ENCODE measurements at places on chromosomes 1 and 21.

GRCh38 chr1:39129514-39129913, 75.0 kb upstream of the MACF1 start:
- DNase-seq: no peak

GRCh38 chr1:171794085-171794484, 12.6 kb downstream of the METTL13 start:
- DNase-seq: no peak

GRCh38 chr1:211237579-211237978, 21.6 kb upstream of the RCOR3 start:
- DNase-seq: no peak

GRCh38 chr1:89953131-89953626, 41.7 kb upstream of the ZNF326 start:
- peak; percentile 71 for DNase-seq

- DNase-seq: no peak
These were observed 177.0 kb downstream of the EIF4G3 start for GRCh38 chr1:20999525-21000244.

GRCh38 chr21:41567901-41568510, 60.0 kb upstream of the TMPRSS2 start:
- DNase-seq: no peak

DNA sequence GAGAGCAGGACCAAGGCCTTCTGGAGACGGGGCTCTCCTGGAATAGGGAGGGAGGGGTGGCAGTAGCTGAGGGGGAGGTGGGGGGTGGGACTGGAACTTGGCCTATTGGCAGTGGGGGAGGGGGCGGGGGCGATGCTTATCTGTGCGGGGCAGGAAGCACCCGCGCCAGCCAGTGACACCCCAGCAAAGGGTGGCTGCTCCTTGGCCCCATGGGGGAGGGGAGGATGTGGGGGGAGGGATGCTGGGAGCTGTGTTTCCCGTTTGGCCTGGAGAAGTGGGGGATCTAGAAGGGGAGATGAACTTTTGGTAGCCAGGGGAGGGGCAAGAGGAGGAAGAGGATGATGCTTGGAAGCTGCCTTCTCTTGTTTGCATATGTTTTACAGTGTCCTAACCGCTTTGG, 11.0 kb downstream of the ZBTB7B start:
- DNase-seq: no peak

- no peak for DNase-seq
These were observed 131.5 kb upstream of the LMO4 start for GRCh38 chr1:87197156-87197555.

- DNase-seq: no peak
These were observed 17.7 kb downstream of the ECE1 start for GRCh38 chr1:21272540-21272939.

- DNase-seq: no peak
These were observed 143.5 kb downstream of the ASTN1 start for GRCh38 chr1:177020851-177021589.

GRCh38 chr1:181056560-181056959, 22.8 kb downstream of the MR1 start:
- no peak for DNase-seq

DNA sequence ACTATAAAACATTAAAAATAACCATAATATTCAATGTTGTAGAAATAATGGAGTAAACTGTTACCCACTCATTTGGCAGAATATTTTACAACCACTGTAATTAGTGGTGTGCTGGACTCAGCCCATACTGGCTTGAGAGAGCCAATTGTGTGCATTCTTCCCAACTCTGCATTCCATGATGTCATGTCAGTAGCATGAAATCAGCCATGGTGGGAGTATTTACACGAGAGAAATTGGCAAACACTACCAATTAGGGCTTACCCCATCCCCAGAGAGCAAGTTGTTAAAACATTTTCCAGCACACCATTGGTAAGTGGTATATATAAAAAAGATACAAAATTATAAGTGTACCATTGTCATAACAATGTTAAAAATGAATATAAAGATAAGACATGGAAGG, 19.1 kb upstream of the QSOX1 start:
- no peak for DNase-seq

- no peak for DNase-seq
These were observed 2.4 kb upstream of the ABL2 start for GRCh38 chr1:179231923-179232322.

GRCh38 chr1:58006421-58007046, 540.0 kb downstream of the OMA1 start:
- DNase-seq: no peak

GRCh38 chr21:44550807-44551206, 498 bp downstream of the KRTAP10-2 start:
- DNase-seq: no peak

DNA sequence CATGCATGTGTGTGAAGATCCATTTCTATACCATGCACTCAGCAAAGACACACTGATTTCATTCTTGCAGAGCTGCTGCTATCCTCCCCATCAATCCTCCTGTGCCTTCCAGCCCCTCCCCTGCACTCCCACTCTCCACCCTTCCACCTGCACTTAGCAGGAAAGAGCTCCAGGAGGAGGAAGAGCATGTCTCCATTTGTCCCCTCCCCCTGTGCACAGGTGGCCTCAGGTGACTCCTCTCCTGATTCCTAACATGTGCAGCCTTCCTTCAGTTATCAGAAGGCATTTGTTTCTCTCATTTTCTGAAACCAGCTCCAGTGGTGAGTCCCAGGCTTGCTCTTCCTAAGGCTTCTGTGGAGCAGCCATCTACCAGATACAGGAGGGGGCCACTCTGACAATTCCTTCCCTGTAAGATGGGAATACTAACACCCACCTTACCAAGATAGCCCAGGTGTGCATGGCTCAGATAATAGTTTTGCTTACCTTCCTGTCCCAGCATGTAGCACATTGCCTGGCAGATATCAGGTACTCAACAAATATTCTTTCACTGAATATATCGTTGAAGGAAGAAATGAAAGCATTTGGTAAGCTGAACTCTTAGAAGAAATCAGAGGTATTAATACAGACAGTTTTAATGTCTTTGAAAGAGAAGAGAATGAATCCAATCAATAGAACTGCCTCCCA, 21.9 kb upstream of the FAM3B start:
- no peak for DNase-seq

GRCh38 chr1:53710584-53710983, 28.4 kb downstream of the GLIS1 start:
- no peak for DNase-seq

GRCh38 chr1:214264196-214264595, 16.8 kb upstream of the SMYD2 start:
- no peak for DNase-seq

- DNase-seq: no peak
These were observed 867.8 kb upstream of the ADGRL4 start for GRCh38 chr1:79874289-79874688.

- no peak for DNase-seq
These were observed 27.4 kb upstream of the FOXD3 start for GRCh38 chr1:63294803-63295594.

- DNase-seq: no peak
These were observed 170.9 kb downstream of the LRRC7 start for GRCh38 chr1:69738458-69739250.

DNA sequence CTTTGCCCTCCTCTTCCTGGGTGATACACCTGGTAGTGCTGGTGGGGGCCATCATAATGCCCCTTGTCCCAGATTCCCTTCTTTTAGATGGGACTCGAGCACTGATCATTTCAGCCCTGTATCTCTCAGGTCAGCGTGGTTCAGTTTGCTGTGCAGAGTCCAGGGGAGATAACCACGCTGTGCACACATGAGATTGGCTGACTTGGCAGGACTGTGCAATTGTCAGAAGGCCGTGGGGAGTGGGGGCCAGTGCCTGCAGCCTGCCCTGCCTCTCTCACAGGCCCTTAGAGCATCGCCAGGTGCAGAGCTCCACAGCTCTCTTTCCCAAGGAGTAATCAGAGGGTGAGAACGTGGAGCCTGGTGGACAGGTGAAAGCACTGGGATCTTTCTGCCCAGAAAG, 15.2 kb downstream of the EPHX1 start:
- DNase-seq: no peak

DNA sequence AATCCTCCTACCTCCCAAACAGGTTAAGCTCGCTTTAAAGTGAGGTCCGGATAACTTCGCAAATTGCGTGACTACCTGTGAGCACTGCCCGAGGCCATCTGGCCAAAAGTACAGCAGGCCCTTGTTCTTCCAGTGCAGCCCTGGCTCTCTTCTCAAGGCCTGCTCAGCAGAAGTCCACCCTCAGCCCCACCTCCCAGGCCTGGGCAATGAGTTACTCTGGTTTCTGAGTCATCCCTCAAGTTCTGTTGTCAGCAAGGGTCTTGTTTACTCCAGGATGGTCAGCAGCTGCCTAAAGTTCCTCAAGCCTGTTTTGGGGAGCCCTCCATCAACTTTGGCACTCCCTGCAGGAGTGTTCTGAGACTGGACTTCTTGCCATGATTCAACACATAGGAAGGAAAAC, 101.7 kb downstream of the BCAR3 start:
- DNase-seq: peak; percentile 67

GRCh38 chr1:9399510-9400424, 107.1 kb downstream of the SPSB1 start:
- DNase-seq: no peak

GRCh38 chr1:226549094-226549936, 751 bp downstream of the STUM start:
- DNase-seq: no peak

DNA sequence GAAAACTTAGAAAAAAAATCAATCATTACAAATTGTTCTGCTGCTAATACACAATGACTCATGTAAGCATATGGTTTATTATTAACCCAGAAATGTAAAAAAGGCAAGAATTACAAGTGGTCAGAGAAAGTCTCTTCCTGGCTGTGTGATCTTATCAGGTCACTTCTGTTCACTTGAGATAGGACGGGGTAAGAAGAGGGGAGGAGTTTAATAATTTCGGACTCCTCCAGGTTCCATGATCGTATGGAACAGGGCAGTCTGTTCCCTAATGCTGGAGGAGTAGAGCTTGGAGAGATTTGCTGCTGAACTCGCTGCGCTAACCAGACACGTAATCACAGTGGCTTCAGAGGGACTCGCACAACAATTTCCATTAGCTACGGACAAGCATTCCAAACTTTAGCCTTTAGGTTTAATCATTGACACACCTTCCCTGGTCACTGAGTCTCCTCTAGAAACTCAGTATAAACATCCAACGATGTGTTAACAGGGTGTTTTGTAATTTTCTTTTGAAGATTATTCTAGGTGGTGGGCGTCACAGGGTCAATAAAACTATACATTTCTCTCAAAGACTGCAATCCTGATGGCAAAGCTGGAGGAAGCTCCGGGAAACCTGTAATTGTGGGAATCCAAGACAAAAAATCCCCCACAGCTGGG, 1.3 kb downstream of the CRYZ start:
- no peak for DNase-seq

DNA sequence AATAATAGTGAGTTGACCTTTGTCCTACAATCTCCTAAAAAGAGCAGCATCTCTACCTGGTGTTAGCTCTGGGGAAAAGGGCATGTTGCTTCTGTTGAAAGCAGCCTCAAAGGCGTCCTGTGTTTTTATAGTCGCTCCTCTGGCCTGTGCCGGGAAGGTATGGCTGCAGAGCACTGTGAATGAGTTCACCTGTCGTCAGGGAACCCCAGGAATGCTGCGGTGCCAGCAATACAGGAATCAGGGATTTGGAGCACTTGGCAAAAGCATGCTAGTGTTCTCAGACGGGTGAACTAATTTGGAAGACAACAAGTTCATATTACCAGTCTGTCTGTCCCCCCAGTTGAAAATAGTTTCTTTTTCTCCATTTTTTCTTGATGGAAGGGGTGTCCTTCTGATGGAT, 60.3 kb upstream of the PGD start:
- DNase-seq: no peak

GRCh38 chr1:169521226-169521625, 35.5 kb upstream of the SLC19A2 start:
- no peak for DNase-seq

GRCh38 chr1:42422737-42423136, 33.1 kb downstream of the ZMYND12 start:
- no peak for DNase-seq

- DNase-seq: no peak
These were observed 122.5 kb downstream of the TRIM33 start for GRCh38 chr1:114388432-114389003.
